Stimulated activated CD4-positive, alpha-beta T cell treated with anti-CD3 and anti-CD28 coated beads, Interleukin-1b, Interleukin-23, amount 100 ng/mL, for 48 hours (primary cell): ENCODE measurements at places on chromosomes 3 and 15.

GRCh38 chr3:119160361-119160760 is 13.0 kb upstream of the UPK1B start:
- no peak for DNase-seq

DNA sequence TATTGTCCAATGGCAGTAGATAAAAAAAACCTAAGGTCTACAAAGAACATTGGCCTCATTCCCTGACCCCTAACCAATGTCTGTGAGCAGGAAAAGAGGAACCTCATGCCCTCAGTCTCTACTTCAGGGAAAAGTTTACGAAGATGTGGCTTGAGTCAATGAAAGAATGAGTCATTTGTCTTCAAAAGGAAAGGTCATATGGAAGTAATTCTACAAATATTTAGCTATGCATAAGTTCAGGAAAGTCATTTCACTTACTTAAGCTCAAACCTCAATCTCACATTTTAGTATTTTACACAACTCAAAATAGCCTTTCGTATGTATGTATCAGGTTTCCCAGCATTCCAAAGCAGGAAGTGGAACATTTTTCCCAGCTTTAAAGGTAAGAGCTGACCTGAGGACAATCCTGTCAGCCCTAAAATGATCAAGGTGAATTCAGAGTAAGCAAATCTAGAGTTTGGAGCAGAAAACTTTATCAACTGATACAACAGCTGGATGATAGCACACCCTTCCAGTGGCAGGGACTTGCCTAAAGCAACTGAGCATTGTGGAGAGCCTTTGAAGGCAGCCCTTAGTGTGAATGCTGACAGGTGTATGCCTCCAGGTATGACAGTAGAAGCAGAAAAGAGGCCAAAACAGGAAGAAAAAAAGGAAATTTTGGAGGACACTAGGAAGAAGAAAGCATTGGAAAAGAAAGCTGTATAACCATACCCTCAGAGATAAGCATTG is 53.9 kb upstream of the ACKR4 start:
- DNase-seq, result no peak

- DNase-seq, result no peak
These were observed 57.7 kb downstream of the SEMA5B start for GRCh38 chr3:122969585-122970469.

GRCh38 chr3:161766331-161766730 is 269.7 kb downstream of the OTOL1 start:
- no peak for DNase-seq

- no peak for DNase-seq
These were observed 58.2 kb downstream of the ZNF445 start for GRCh38 chr3:44419116-44419922.

DNA sequence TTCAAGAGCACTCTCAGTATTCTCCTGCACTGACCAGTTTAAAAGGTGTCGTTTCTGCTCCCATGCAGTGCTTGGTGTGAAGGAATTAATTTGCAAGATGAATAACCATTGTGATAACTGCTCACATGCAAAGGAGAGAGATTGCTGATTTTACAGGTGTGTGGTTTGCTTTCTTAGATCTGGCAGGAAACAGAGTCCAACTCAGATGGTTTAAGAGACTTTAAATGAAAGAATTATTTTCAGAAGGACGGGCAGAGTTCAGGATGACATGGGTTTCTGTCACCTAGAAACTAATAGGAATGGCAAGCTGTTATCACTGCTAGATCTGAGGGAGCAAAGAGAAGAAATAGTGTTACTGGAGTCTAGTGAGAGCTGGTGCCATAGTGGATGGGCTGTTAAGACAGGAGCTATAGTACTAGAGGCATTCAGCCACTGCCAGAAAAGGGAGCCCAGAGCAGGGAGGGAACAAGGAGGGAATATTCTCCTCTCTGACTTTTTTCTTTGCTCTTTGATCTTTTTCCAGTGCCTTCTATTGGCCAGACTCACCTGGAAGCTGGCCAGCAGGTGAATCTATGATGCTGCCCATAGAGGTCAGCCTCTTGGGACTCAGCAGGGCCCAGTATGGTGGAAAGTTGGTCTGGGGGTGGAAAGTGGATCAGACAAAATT is 14.9 kb downstream of the ATXN7 start:
- DNase-seq, result no peak

- no peak for DNase-seq
These were observed 619 bp downstream of the EIF2AK4 start for GRCh38 chr15:39934397-39935071.

GRCh38 chr3:188400494-188401243 is 246.7 kb downstream of the LPP start:
- DNase-seq, result peak; percentile 27

GRCh38 chr3:195159117-195159813 is 111.7 kb downstream of the XXYLT1 start:
- no peak for DNase-seq

- DNase-seq, result no peak
These were observed 970.8 kb downstream of the PLOD2 start for GRCh38 chr3:145190138-145190537.

GRCh38 chr3:48135552-48136495 is 52.4 kb downstream of the CDC25A start:
- DNase-seq, result no peak

GRCh38 chr3:168213920-168214319 is 118.2 kb upstream of the GOLIM4 start:
- no peak for DNase-seq

- no peak for DNase-seq
These were observed 82.4 kb downstream of the P3H2 start for GRCh38 chr3:190038050-190038933.

DNA sequence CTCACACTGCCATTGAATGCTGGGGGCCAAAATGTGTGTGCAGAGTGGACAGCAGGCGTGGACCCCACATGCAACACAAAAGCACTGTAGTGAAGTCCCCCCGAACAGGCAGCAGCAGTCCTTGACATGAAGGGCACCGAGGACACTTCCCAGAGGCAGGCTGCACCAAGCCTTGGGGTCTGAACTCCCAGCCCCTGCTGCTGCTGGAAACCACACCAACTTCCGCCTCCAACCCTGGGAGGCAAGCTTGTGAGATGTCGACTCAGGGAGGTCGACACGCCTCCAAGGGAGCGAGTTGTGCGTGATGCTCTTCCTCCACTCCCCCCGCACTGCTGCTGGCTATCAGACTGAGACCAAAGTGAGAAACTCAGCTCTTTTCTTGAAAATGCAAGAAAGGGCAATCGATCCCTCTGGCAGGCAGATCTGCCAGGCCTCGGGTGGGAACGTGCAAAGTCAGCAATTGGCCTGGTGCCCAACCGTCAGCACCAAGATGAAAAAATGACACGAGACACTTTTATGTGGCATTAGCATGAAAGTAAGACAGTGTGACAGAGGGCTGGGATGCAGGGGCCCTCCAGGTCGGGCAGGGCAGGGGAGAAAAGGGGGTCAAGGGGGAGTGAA is 43.6 kb downstream of the WHAMM start:
- no peak for DNase-seq

- DNase-seq, result no peak
These were observed 39.1 kb downstream of the ABHD5 start for GRCh38 chr3:43729707-43730414.

DNA sequence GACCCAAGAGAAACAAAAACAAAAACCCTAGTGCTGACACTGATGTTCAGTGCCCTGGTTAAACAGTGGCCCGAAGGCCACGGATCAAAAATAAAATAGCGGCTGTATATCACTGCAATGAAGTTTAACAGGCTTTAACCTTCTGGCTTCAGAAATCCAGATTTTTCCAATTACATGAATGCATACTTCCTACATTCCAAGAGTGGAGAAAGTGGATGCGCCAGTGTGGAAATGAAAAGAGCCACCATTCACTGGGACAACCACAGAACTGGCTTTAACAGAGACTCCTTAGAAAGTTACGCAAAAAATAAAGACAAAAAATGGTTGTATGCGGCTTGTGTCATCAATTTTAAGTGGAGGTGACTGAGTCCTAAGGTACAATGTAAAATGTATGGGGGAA is 522.2 kb downstream of the FHIT start:
- DNase-seq, result no peak

DNA sequence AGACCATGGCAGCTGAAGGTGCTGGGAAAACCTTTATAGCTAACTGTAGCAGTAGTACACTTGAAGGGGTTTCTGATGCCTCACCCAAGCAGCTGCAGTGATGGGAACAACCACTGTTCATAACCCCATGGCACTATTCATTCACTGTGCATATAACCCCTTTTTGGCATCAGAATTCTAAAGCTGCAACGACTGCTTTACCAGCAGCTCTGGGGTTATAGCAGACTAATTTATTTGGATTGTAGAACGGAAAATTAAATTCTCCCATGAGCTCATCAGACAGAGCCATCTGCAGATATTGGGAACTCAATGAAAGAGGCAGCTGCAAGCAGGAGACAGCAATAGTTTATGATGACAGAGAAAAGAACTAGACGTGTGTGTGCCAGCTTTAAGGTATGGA is 28.6 kb downstream of the TFDP2 start:
- DNase-seq, result no peak

- DNase-seq, result no peak
These were observed 336.5 kb upstream of the ALCAM start for GRCh38 chr3:105030211-105030610.

- no peak for DNase-seq
These were observed 105.6 kb downstream of the LPP start for GRCh38 chr3:188259596-188259995.

- no peak for DNase-seq
These were observed 168.3 kb downstream of the MEIS2 start for GRCh38 chr15:36932070-36932469.
